ENCODE measurements at places on chromosomes 4 and X. TPM values are rescaled to one million over a fixed set of nuclear protein-coding genes. Genes with fewer than 3 reads are reported as not detected.
A peak's percentile ranks its signal among the peaks of the same experiment; 100 is the strongest.

The MAGEA2 gene
- total RNA-seq = not detected

The BEND4 gene
- 5.5 TPM for total RNA-seq

The XG gene
- total RNA-seq = not detected

The ADH7 gene
- total RNA-seq = not detected

The TMEM35A gene
- 0.20 TPM for total RNA-seq

The SOWAHD gene
- total RNA-seq = 8.1 TPM

DNA sequence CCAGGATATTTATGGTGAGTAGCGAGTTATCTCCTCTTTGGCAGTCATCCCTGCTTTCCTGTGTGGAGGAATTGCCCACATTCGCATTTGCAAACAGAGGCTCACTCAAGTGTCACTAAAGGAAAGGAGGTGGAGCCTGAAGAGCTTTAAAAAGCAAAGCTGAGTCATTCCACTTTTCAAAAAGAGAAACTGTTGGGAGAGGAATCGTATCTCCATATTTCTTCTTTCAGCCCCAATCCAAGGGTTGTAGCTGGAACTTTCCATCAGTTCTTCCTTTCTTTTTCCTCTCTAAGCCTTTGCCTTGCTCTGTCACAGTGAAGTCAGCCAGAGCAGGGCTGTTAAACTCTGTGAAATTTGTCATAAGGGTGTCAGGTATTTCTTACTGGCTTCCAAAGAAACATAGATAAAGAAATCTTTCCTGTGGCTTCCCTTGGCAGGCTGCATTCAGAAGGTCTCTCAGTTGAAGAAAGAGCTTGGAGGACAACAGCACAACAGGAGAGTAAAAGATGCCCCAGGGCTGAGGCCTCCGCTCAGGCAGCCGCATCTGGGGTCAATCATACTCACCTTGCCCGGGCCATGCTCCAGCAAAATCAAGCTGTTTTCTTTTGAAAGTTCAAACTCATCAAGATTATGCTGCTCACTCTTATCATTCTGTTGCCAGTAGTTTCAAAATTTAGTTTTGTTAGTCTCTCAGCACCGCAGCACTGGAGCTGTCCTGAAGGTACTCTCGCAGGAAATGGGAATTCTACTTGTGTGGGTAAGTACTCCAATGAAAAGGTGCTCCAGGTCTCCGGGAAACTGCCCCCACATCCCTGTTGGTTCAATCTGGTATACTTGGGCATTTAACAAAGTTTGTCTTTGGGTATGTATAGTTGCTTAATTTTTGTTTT, at the start of gene EGF:
EGF (plus strand) TSS at position 178 of the 890 bp plus-strand sequence; CDS start at position 631, 453 bp downstream.
- no peak for DNase-seq

- no peak for DNase-seq
These were observed 15.2 kb downstream of the GEMIN8 start for GRCh38 chrX:14014526-14014925.

- DNase-seq = no peak
These were observed 138.7 kb downstream of the VSIG4 start for GRCh38 chrX:65900850-65901844.

DNA sequence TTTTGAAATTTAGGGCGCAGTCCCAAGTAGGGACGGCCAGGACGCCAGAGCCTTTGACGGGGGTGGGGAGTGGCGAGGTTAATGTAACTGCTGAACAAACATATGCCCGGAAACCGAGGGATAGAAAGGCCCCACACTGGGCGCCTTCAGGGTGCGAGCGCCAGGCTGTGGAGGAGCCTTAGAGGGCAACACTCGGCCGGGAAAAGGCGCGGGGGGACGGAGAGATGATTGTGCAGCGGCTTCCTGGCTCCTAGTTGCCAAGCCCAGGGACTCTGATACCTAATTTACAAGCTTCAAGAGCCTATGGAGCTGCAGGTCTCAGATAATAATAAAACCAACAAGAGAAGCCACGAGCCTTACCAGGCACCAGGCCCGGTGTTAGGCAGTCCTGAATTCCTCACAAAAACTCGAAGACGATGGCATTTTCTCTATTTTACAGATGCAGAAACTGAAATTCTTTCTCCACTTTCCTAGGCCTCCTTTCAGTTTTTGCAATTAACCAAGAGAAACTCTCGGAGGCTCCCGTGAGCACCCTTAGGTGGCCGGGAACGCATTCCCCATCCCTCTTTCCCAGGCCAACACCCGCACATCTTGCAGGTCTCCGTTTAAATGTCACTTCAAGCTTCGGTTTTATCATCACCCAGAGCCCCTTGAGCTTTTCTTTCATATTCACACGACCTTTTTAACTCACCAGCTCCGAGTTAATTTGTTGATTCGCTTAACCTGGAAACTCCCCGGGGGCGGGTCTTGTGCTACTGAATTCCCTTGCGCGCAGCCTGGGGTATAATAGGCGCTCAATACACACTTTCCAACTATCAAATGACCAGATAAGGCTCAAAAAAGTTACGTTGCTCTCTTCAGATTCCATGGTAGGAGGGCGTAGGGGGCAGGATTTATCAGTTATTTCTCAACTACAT, 6.4 kb upstream of the GSX2 start:
- DNase-seq = no peak

- DNase-seq = no peak
These were observed 65.2 kb downstream of the PSAPL1 start for GRCh38 chr4:7369511-7369910.

DNA sequence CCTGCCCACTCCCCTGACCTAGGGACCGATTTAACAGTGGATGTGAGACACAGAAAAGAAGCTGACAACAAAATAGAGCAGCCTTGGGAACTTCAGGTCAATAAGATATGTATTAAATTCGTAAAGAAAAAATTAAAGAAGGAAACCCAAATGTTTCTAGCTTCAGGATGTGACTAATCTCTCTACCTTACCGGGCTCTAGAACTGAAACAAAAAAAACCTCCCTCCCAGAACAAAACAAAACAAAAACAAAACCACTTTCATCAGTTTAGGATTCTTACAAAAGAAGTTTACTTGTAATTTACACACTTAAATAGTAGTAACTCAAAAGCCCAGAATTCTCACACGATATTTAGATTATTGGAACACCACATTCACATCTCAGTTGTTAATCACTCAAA, 185.8 kb upstream of the RPS6KA3 start:
- no peak for DNase-seq

DNA sequence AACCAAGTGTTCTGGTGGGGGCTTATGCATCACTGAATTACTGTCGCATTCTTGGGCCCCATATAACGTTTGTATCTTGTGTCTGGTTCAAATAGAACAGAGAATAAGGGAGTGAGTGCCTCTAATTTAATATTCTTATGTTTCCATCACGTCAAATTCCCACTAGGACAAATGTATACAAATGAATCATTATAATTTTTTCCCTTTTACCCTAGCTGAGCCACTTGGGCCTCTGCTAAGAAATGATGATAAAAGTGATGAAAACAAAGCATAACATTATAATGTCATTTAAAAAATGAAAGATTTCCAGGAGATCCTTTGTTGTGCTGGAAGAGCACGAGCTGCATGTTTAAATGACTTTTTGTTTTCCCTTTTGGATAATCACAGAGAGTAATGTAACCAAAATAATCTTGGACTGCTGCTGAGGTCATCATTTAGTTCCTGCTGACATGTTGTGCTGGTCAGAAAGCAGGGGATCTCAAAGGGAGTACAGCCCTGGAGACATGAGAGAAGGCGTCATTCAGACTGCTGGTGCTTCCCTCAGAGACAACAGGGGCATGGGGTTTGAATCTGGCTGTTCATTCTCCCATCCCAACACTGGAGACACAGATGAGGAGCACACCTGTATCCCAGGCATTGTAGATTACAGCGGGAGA, 105.1 kb upstream of the SCOC start:
- no peak for DNase-seq

- no peak for DNase-seq
These were observed 297.4 kb upstream of the SFRP2 start for GRCh38 chr4:154086247-154086646.

- peak; percentile 79 for DNase-seq
These were observed at the start of gene SCML2 for GRCh38 chrX:18354369-18355223. Gene SCML2 (minus strand): TSS chrX:18354688. CDS start chrX:18334071, 20,617 bp downstream.

DNA sequence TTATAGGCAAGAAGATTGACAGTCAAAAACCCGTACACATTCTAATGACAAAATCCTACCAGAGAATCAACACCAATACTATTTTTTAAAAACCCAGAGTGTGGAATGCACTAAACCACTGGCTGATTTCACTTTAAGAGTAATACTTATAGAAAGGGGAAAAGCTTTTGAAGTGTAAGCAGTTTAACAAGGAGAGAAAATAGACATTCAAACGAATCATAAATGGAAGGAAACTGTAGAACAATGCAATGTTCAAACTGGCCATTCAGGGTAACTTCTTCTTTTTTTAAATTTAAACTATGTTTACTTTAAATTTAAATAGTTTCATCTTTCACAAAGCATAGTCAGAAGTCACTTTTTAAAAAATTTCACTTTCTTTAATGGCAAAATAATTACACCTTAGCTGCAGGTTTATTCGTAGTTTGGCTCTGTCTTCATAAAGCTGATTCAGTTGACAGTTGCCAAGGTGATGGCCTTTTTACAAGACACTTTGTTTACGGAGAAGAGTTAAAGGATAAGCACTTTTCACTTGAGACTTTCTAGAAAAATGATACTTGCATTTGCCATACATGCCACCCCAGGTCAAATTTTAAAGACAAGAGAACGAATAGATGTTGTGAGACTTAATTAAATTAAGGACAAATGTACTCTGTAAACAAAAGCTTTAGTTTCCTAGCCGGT, 82.4 kb upstream of the KLF3 start:
- no peak for DNase-seq

DNA sequence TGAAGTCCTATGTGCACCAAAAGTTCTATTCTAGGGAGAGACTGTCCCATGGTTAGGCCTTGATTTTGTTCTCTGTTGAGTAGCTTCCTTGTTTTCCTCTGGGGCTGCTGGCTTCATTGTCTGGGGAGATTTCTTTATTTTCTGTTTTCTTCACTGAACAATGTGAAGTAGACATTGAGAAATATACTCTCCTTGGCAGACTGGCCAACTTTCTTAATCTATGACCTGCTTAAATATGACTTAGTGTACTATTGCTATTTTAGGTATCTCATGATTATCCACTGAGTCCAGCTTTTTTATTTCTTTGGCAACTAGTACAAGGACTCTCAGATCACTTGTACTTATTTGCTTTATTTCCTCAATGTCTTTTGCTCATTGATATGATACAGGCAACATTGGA, 1594.6 kb downstream of the ARAP2 start:
- no peak for DNase-seq

- DNase-seq = no peak
These were observed 21.6 kb downstream of the CD38 start for GRCh38 chr4:15799701-15800100.

GRCh38 chrX:133005042-133005441, 46.6 kb upstream of the HS6ST2 start:
- DNase-seq = no peak

DNA sequence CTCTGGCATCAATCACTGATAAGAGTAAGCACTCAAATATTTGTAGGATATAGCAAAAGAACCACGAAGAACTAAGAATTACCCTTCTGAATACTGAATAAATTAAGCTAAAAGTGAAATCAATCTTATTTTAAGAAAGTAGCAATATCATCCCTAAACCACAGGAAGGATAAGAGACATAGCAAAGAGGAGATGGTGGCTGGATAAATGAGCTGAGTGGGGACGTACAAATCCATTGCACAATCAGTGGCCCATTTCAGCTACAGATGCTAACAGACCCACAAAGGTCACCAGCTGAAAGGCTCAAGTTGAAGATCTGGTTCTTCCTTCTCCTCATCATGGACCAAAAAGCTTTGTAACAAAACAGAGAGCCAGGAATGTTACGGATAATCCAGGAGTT, 77.1 kb downstream of the SLC9A7 start:
- DNase-seq = no peak

DNA sequence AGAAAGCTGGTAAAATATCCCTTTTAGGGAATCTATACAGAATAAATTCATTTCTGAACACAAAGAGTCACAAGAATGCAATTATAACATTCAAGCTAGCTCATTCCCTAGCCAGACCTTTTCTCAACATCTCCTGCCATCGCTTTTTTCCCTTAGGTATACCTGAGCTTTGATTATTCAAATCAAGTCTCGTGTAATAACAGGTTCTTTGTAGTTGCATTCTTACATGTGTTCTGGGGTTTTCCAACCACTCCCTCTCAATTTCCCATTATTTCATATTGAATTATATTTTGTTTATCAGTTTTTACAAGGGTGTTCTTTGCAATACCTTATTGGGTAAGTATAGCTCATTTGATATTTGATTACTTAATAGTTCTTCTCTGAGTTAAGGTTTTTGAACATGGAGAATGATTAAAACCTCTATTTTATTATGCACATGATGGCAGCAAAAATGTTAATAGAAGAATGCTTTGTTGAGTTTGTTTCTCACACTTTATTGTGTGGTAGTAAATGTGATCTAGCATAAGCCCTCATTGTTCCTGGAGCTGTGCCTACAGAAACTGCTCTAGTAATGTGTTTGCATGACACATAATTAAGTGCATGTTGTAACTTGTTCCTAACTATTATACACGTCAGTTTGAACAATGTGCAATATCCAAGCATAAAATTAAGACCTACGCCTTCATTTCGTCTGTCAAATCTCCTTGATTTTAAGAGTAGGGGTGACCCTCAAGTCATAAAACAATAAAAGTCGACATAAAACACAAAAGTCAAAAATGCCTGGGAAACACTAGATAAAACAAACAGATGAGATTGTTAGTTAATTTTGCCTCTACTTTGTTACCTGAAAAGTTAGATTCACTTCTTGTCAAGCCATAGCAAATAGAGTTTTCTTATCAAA, 124.0 kb upstream of the POF1B start:
- DNase-seq = no peak

DNA sequence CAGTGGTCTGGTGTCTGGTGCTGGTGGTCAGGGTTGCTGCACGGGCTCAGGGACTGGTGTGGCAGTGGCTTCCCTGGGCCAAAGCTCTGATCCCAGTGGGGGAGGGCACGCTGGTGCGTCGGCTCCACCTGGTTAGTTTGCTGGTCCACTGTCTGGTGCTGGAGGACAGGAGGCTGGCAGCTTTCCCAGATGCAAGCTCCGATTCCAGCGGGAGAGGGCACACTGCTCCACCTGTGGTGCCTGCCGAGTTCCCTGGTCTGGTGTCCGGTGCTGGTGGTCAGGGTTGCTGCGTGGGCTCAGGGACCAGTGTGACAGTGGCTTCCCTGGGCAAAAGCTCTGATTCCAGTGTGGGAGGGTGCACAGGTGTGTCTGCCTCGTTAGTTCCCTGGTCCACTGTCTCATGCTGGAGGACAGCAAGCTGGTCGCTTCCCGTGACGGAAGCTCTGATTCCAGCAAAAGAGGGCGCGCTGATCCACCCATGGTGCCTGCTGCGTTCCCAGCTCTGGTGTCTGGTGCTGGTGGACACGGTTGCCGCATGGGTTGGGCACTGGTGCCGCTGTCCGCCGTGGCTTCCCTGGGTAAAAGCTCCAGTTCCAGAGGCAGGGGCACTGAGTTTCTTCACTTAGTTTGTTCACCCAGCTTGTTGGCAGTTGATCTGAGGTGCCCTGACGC, 5.8 kb downstream of the VMA21 start:
- no peak for DNase-seq

DNA sequence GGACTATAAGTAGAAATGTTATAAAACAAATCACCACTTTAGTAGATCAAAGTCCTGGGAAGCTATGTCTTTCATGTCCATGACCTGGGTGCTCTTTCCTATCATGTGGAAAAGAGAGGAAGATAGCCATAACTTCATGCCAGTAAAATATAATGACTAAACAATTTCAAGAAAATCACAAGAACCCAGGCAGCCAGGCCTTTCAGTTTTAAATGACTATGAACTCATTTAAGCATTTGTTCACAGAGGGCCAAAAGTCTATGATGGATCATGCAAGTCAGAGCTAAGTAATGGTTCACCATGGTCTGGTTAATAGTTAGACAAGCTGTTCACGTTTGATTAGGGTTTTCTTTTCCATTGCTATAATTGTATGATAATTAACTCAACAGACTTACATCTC, 155.8 kb downstream of the PPARGC1A start:
- DNase-seq = no peak

All from spleen (tissue), 13 donors.